ENCODE measurements at places on chromosomes 5 and 9. TPM values are rescaled to one million over a fixed set of nuclear protein-coding genes. Genes with fewer than 3 reads are reported as not detected.

The ATP6V1G1 gene
- total RNA-seq = 100 TPM

The EPB41L4B gene
- total RNA-seq = 0.26 TPM

The SEMA5A gene
- 9.9 TPM for total RNA-seq

The FOXD4 gene
- total RNA-seq = 0.16 TPM

The SAXO1 gene
- total RNA-seq = 0.09 TPM

The KCNV2 gene
- total RNA-seq = not detected

The SLU7 gene
- 110 TPM for total RNA-seq

The IFNB1 gene
- not detected for total RNA-seq

The PLPP7 gene
- total RNA-seq = 1.7 TPM

The FGF18 gene
- total RNA-seq = under 0.01 TPM
